ENCODE measurements at places on chromosomes 6 and 20. TPM values are rescaled to one million over a fixed set of nuclear protein-coding genes. Genes with fewer than 3 reads are reported as not detected.
A peak's percentile ranks its signal among the peaks of the same experiment; 100 is the strongest.

DNA sequence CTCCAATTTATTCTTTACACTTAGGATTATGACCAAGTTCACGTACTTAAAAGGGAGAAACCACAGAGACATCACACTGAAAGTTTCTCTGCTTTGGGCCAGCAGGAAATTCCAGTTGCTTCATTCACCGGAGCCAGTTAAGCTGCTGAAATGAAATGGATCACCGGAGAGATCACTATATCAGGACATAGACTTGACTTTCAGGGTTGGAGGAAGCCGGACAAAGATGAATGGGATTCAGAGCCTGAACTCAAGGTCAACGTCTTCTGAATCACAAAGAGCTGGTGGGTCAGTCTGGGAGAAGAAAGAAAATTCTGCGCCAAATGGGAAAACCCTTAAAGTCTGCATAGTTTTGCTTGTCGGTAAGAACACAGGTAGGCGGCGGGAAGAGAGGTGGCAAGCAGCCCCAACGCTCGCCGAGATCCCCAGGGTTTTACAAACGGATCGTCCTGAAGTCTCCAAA, 81.9 kb upstream of the CCDC28A start:
- DNase-seq = peak; percentile 13

HS3ST5 gene
- polyA plus RNA-seq = not detected

GRCh38 chr6:34227761-34228421, 8.8 kb upstream of the HMGA1 start:
- DNase-seq = no peak

- no peak for DNase-seq
These were observed 3.2 kb downstream of the IRF4 start for GRCh38 chr6:394641-395289.

DNA sequence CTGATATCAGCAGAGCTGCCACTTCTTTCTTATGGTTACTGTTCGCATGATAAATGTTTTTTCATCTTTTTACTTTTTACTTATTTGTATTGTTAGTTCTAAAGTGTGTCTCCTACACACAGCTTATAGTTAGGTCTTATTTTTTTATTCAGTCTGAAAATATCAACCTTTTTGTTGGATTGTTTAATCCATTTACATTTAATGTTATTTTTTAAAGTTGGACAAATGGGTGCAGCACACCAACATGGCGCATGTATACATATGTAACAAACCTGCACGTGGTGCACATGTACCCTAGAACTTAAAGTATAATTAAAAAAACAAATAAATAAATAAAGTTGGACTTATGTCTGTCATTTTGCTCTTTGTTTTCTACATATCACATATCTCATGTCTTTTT, 40.3 kb upstream of the FOXC1 start:
- DNase-seq = no peak

DNA sequence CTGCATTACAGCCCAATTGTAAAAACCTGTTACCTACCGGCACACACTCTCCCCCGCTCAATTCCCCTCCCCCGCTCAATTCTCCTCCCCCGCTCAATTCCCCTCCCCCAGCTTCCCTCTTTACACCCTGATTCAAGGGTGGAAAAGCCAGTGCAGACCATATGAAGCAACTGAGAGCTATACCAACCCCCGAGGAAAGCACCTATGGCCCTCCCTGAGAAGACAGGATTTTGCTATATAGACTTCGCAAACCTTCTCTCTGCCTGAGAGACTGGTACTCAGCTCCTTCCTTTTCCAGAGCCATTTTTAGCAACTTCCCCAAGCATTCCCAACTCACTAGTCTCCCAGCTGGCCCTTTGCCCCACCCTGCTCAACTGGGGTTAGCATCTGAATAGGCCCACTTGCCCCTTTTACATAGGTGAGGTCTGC, 7.6 kb downstream of the GNAS-AS1 start:
- no peak for DNase-seq

GRCh38 chr6:69650703-69651102, 146.1 kb downstream of the LMBRD1 start:
- DNase-seq = no peak

GRCh38 chr6:25582101-25582500, 69.9 kb upstream of the SCGN start:
- no peak for DNase-seq

DNA sequence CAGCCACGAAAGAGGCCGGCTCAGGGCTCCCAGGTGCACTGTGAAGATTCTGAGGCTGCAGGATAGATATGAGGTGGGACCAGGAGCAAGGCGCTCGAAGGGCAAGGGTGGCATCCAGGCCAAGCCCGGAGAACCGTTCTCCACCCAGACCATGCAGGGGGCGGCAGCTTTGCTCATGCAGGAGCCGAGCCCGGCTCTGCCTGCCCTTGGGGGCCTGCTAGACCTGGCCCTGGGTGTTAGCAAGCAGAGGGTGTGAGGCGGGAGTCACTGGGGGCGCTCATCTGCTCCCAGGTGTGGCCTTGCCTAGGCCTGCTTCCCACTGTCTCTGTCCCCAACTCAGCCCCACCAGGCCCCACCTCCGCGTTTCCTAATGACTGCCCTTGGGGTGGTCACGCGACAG, 59.4 kb downstream of the WDR27 start:
- no peak for DNase-seq

FAM110A gene
- 4.4 TPM for polyA plus RNA-seq

GRCh38 chr6:133888929-133889556, at the start of gene TCF21:
Gene TCF21, plus strand, starts transcription at chr6:133889113. Its CDS starts 285 bp downstream, at chr6:133889398.
- no peak for DNase-seq

HDAC2 gene
- 103 TPM for polyA plus RNA-seq

DNA sequence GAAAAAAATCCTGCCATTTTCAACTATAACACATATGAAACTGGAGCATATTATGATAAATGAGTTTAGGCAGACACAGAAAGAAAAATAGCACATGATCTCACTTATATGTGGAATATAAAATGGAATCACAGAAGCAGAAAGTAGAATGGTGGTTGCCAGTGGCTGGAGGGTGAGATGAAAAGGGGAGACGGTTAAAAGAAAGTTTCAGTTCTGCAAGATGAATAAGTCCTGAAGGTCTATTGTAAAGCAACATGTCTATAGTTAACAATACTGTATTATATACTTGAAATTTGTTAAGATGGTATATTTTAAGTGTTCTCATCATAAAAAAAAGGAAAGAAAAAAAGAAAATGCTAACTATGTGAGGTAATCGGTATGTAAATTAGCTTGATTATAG, 503.9 kb downstream of the EPHA7 start:
- no peak for DNase-seq

TBX18 gene
- polyA plus RNA-seq = 20.8 TPM

DNA sequence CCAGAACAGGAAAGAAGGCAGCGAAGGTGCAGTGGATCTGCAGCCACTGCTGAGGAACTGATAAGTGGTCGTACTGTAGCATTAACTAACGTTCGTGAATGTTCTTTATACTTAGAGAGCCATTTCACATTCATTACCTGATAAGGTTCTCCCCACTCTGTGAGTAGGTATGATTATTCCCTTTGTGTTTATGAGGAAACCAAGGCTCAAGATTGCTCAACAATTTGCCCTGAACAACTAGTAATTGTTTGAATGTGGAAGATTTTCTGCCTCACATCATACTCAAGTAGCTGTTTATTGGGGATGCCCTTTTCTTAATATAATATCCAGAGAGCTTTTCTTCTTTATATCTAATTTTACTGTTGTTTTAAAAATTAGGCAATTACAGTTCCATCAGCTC, 24.9 kb upstream of the ELOVL5 start:
- no peak for DNase-seq

DNA sequence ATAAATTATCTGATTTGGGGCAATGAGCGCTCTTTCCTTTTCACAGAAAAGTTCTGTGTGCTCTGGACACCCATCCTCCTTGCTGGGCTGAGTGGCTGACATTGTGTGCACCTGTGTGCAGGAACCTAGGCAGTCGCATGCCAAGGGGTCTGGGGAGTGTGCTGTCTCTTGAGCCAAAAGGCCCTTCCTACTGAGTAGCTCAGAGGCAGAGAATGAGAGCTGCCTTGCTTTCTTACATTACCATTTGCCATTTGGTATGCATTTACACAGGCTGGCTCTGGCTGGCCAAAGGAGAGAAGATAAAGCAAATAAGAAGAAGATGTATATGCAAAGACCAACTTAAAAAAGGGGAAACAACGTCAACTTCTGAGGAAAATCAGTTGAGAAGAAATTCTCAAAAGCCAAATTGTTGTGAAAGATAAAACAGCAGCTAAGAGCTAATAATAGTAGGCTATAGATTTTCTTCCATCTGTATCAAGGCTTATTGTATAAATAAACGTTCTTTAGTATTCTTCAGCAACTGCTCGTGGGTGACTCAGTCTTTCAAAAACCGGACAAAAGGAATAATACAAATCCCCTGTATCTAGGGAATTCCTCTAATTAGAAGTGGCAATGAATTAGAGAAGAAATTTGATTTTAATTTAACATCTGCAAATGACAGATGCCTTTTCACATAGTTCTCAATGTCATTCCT, 121.9 kb downstream of the INSM1 start:
- DNase-seq = no peak

GRCh38 chr20:2736441-2736840, 43.9 kb downstream of the EBF4 start:
- DNase-seq = no peak

TNNC2 gene
- 0.22 TPM for polyA plus RNA-seq

BPI gene
- polyA plus RNA-seq = not detected

DNA sequence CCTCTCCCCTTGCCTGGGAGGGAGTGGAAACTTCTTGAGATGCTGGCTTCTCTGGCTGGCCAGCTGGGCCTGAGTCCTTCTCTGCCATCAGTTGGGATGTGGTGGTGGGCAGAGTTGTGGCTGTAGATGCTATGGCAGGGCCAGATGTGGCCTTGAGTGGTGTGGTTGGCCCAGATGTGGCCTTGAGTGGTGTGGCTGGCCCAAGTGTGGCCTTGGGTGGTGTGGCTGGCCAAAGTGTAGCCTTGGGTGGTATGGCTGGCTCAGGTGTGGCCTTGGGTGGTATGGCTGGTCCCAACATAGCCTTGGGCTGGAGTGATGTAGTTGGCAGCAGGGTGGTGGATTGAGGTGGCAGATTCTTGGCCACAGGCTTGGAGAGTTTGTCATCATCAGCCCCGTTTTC, 36.7 kb downstream of the C6orf132 start:
- DNase-seq = no peak

DNA sequence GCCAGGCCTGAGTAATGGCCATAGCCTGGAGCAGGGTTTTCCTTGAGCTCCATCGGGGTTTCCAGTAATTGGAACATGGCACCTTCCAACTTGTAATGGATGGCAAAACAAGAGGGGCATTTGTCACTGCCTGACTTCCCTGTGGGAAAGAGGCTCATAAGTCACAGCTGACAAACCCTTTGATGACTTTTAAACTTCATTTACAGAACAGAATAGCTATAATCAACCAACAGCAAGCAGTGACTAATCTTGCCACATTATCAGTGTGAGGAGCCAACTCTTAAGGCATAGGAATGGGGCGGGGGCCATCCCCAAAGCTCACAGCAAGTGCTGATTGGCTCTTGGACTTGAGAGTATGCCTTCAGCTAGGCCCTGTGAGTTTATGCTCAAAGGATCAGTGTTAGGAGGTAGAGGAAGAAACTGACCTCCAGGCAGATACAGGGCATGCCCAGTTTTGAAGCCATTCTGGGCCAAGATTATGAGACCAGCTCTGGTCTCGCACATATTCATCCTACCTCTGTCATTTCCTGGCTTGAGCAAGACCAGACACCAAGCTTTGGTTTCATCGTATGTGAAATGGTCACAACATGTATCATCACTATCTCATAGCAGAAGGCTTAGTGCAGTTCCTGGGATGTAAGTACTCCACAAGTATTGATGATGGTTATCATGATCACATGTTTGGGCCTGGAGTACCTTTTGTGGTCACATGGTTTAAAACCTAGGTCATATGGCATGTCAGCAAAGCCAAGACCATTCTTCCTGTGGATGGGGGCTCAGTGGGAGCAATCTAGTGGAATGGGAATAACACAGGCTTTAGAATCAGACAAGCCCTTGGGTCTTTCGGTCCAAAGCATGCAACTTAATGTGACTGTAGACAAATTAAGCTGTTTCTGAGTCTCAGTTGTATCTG, 49.2 kb downstream of the EIF2S2 start:
- no peak for DNase-seq

DEFB132 gene
- polyA plus RNA-seq = not detected

PACRG gene
- not detected for polyA plus RNA-seq

SPDEF gene
- 2.2 TPM for polyA plus RNA-seq

DNA sequence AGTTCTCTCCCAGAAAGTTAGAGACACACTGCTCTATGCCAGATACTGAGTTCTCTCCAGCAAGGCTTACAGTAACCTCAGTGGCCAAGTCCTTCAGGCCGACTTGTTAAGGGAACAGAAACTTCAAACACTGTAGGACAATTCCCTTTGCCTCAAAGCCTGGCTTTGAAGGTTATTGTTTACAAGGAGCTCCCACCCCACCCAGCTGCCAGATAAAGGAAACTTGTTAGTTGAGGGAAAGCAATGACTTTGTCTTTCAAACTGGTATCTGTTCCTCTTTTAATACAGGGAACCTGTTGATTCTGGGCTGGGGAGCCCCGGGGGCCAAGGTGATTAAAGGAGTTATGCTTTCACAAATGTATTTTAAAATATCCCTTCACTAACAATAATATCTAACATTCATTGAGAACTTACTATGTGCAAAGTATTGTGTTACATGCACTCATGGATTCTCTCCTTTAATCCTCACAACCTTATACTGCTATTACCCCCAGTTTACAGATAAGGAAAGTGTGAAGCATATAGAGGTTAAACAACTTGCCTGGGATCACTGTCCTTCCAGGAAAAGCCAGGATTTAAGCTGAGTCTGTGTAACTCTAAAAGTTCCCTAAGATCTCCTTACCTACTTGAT, 27.6 kb upstream of the CDKN1A start:
- no peak for DNase-seq

DNA sequence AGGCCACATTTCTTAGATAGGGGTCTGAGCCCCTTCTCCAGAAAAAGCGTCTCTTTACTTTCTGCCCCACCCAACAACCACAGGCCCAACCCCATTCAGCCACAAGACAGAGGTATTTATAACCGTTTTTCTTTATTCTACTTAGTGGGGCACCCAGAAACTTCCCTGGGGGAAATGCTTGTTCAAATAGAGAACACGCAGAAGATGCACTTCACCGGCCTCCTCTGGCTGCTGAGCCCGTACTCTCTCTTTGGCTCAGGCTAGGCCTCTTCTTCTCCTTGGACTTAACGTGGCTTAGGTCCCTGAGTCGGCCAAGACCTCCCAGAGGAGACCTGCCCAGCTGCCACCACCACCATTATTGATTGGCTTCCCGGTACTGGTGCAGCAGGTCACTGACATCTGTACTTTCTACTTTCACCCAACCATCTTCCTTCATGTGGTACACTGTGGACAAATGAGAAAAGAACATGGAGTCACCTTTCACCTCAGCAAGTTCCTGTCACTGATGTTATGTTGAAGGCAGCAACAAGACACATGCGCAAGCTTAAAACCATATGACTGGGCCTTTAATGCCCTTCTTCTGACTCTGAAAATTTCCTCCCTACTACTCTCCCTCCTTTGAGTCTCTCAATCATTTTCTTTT, 2.2 kb upstream of the TAP2 start:
- no peak for DNase-seq

EPPIN gene
- not detected for polyA plus RNA-seq

DNA sequence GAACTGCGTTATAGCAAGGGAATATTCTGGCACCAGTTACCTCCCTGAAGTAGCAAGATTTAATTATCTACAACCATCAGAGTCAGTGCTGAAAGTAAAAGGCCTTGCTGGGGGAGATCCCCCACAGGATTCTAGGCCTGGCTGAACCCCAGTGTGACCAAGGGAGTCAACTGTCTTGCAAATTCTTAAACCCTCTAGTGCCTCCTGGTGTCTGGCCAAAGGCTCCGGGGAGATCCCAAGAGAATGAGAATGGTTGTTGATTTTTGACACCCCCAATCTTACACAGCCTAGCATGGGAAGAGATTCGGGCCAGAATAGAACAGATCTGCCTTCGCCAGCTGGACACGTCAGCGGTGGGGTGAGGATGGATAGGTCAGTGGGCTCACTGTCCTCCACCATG, 179.4 kb downstream of the ERMARD start:
- DNase-seq = peak; percentile 2

Data from A549 (cell line).